Dermis microvascular lymphatic vessel endothelial cell (primary cell): ENCODE measurements at places on chromosomes 16 and 17. TPM values are rescaled to one million over a fixed set of nuclear protein-coding genes. Genes with fewer than 3 reads are reported as not detected.

- DNase-seq: no peak
These were observed 21.6 kb upstream of the PHOSPHO1 start for GRCh38 chr17:49252148-49252695.

GRCh38 chr16:66508248-66508913 lies 41.5 kb downstream of the TK2 start:
- DNase-seq: no peak

DNA sequence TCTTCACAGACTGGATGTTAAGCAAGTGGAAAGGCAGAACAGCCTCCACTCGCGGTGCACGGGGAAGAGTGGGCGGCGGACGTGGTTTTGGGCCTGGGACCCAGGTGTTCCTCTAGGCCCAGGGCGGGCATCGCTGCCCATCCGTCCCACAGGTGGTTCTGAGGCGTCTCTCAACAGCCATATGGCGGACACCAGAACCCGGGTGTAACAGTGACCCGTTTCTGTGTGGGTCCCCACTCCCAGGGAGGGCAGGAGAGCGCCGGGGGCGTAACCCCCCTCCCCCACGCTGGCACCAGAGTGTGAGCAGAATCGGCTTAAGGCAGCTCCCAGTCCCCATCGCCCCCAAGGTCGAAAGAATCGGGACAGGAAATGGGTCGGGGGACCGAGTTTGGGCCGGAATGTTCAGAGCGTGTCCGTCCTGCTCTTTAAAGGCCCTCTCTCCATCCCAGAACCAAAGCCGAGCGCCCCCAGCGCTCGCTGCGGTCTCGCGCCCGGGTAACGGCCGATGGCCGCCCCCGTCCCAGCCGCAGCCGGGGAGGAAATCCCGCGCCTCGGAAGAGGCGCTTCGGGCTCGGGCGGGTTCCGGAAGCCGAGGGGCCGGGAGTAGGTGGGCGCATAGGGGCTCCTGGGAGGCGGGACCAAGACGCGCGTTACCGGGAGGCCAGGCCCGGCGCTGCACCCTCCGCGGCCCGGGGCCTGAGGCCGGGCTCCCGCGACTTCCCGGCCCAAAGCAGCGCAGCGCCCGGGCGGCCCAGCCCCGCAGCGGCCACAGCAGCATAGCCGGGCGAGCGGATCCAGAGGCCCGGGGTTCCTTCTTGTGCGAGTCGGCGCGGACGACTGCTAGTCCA lies at the start of gene TK2:
Gene TK2 (minus strand): TSS at position 839 of the 848 bp plus-strand sequence. CDS start 61 bp downstream, at position 778.
- peak; percentile 63 for DNase-seq

DNA sequence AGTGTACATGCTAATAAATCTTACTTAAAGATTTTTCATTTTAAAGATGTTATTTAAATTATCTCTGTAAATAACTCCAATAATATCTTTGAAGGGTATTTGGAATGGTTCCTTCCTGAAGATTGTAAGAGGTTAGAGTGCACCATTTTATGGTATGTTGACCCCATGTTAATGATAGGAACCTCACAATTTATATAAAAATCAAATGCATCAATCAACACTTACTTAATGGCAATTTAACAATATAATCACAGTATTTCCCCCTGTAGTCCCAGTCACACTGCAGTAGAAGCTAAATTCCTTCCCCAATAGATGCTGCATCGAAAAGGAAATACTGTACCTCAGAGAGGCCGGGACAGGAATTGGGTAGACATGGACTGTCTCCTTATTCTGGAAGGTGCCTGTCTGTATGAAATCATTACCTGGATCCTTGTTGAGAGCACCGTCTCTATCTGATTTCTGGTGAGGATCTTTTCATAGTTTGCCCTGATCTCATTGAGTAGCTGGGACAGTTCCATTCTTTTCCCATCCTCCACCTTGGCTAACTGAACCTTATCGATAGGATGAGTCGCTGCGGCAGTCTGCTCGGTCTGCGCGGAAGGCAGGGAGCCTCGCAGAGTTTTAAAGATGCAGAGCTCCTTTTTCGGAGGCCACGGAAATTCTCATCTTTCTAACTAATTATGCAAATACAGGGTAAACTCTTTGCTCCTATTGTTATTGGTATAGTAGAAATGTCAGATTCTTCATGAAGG lies at the start of gene KRT222:
Gene KRT222 (minus strand): TSS at position 596 of the 752 bp plus-strand sequence. CDS start 78 bp downstream, at position 518.
- DNase-seq: no peak

GRCh38 chr16:9053006-9053601 lies 38.3 kb upstream of the HAPSTR1 start:
- peak; percentile 63 for DNase-seq

GRCh38 chr17:13541032-13541480 lies 60.7 kb downstream of the HS3ST3A1 start:
- no peak for DNase-seq

The CLEC19A gene
- not detected in 2 replicates for total RNA-seq

The NT5C3B gene
- total RNA-seq: 57.8 and 63.1 TPM in 2 replicates

The AOC3 gene
- total RNA-seq: 0.26 and 0.89 TPM in 2 replicates

The CES4A gene
- total RNA-seq: 1.0 and 1.6 TPM in 2 replicates

The RPH3AL gene
- total RNA-seq: 10.0 and 19.2 TPM in 2 replicates
